ENCODE measurements at places on chromosomes 13 and 19. TPM values are rescaled to one million over a fixed set of nuclear protein-coding genes. Genes with fewer than 3 reads are reported as not detected.

HSD17B14 gene
- total RNA-seq: 0.59 TPM

SKA3 gene
- 2.5 TPM for total RNA-seq

CEACAM7 gene
- not detected for total RNA-seq

CPB2 gene
- not detected for total RNA-seq

TBCB gene
- 168 TPM for total RNA-seq
